Right lobe of liver (tissue), 6 donors: ENCODE measurements at places on chromosomes 2 and 18. TPM values are rescaled to one million over a fixed set of nuclear protein-coding genes. Genes with fewer than 3 reads are reported as not detected.

BOLL gene
- total RNA-seq: not detected

CYP20A1 gene
- total RNA-seq: 19.0 TPM

ZNF385B gene
- total RNA-seq: 5.8 TPM

CHRNG gene
- not detected for total RNA-seq

DNA sequence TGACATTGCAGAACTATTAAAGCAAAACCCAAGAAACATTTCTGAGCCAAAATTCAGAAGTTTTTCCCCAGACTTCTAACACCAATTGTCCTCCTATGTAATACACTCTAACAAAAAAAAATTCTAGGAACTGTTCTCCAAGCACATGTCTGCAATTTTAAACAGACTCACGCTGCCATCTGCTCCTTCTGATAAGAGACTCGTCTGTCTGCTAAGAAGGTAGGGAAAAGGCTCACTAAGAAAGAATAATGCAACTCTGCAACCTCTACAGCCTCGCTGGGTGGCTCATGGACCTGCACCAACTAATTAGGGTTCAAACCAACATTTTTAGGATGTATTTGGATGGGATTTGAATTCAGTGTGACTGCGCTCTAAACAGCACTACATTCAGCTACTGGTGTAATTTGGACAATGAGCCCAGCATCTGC is 366.5 kb downstream of the DSC3 start:
- DNase-seq: no peak

GRCh38 chr18:63897072-63897471 is 9.6 kb downstream of the SERPINB2 start:
- no peak for DNase-seq

GRCh38 chr2:23478087-23478932 is 93.3 kb downstream of the KLHL29 start:
- DNase-seq: no peak

- DNase-seq: no peak
Measured at GRCh38 chr2:54665436-54665856, 58.0 kb upstream of the EML6 start.

DNA sequence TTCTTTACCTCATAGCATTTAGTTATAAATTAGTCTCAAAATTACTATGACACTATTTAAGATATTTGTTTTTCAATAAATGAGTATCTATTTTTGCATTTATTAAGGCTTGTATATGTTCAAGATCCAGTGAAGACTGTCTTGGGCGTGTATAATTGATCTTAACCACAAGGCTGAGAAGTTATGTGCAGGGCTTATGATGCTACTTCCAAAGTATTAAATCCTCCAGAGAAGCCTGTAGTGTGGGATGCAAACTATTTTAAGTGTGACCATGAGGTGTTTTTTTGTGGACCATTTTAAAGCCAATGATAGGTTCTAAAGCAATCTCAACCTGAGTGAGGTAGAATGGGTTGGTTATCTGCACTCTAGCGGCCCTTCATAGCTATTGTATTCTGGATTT is 219.9 kb downstream of the ZNF407 start:
- DNase-seq: no peak

- DNase-seq: no peak
Measured at GRCh38 chr2:9247786-9248185, 41.2 kb downstream of the ASAP2 start.
